ENCODE measurements at places on chromosomes 11 and 22. TPM values are rescaled to one million over a fixed set of nuclear protein-coding genes. Genes with fewer than 3 reads are reported as not detected.

DNA sequence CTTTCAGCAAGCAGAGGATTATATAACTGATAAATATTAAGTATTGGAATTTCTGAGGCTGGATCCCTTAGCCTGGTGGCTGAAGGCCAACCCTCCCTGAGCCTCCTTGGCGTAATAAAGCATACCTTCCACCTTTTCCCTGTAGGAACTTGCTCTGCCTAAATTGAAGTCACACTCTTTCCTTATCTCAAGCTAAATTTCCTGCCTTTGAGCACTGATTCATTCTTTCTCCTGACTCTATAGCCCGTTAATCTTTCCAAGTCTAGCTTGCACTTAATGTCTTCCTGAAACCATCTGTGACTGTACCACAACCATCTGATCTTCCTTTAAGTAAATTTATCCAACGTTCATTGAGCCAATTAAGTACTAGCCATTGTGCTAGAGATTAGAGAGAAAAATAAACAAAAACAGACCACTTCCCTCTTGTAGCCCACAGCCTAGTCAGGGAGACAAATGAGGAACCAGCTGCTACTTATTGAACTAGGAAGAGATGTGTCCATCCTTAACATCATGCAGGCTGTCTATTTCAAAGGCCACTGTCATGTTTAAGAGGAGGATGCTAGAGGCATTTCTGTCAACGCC is 62.9 kb downstream of the GRK3 start:
- DNase-seq = peak; percentile 14

- DNase-seq = no peak
These were observed 4.0 kb upstream of the SGSM1 start for GRCh38 chr22:24801901-24802465.

DNA sequence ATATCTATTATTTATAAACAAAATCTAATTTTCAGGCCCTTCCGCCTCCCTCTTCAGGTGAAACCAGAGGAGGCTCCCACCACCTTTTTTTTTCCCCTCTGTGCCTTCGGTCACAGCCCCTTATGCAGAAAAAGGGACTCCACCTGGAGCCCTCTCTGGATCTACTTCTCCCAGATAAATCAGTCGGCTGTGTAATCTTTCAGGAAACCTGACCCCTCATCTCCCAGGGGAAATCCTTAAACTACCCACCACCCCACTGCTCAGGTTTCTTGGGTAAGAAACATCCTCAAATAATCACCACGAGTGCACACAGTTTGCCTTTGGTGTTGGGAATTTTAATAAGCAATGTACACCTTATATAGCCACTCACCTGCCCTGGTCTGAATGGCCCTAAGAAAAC is 104.2 kb downstream of the NAV2 start:
- no peak for DNase-seq

DNAJB7 gene
- total RNA-seq = not detected

SCGB1D2 gene
- not detected for total RNA-seq

OR8J1 gene
- total RNA-seq = not detected
